CD4-positive, CD25-positive, alpha-beta regulatory T cell (primary cell): ENCODE measurements at places on chromosomes 5 and 9. TPM values are rescaled to one million over a fixed set of nuclear protein-coding genes. Genes with fewer than 3 reads are reported as not detected.

Gene RNF145
- 67.9 TPM for total RNA-seq

Gene EQTN
- not detected for total RNA-seq

Gene INSL4
- total RNA-seq, result not detected

Gene PCDHA10
- not detected for total RNA-seq

DNA sequence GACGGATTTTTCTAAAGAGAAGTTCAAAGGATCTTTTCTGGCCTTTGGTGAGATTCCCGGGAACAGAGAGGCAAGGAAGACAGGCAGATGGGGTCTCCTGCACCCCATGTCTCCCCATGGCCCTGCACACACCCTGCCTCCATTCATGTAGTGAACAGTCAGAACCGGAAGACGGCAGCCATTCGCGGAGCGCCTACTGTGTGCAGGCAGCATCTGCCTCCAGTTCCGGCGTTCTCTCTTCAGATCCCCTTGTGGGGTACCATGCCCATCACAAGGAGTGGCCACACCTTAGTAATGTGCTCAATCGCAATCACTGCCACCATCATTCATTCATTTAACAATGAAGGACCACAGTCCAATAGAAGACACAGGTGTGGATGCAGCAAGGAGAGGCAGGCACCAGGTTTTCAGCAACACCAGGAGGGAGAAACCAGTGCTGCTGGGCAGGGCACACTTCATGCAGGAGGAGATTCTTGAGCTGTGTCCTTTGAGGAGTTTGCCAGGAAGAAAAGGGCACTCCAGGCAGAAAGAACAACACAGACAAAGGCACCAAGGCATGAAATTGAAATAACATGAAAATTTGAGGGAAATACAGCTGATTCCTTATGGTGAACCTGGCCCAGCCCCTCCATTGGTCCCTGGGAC, 171.5 kb upstream of the PHYKPL start:
- DNase-seq, result no peak
- H3K4me3 ChIP-seq, result no peak overlapping the region
- H3K27me3 ChIP-seq, result no peaks in the 10 kb centered on the region
- H3K27ac ChIP-seq, result no peak overlapping the region
- no peaks in the 10 kb centered on the region for H3K36me3 ChIP-seq

DNA sequence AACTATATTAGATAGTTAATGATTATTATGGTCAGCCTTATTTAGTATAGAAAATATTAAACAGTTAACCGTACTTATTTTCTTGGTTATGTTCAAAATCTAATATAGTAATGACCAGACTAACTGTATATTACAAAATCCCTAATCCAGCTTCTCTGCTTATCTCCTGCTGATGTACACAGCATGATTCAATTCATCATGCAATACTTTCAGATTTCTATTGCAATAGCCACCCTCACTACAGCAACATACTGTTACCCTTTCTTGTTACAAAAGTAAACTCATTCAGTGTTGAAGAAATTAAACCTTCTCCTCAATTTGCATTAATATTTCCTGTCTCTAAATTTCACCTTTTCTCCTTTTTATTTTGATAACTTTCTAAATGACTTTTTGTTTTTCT, 1375.0 kb upstream of the NUDT12 start:
- no peak overlapping the region for H3K4me3 ChIP-seq
- DNase-seq, result no peak
- H3K27ac ChIP-seq, result no peak overlapping the region
- H3K36me3 ChIP-seq, result no peaks in the 10 kb centered on the region

GRCh38 chr9:133679466-133680061, 43.4 kb downstream of the DBH start:
- H3K27me3 ChIP-seq, result no peaks in the 10 kb centered on the region
- no peak overlapping the region for H3K4me3 ChIP-seq
- no peak for DNase-seq
- H3K36me3 ChIP-seq, result no peaks in the 10 kb centered on the region
- peak overlapping the region; percentile 14 for H3K27ac ChIP-seq

DNA sequence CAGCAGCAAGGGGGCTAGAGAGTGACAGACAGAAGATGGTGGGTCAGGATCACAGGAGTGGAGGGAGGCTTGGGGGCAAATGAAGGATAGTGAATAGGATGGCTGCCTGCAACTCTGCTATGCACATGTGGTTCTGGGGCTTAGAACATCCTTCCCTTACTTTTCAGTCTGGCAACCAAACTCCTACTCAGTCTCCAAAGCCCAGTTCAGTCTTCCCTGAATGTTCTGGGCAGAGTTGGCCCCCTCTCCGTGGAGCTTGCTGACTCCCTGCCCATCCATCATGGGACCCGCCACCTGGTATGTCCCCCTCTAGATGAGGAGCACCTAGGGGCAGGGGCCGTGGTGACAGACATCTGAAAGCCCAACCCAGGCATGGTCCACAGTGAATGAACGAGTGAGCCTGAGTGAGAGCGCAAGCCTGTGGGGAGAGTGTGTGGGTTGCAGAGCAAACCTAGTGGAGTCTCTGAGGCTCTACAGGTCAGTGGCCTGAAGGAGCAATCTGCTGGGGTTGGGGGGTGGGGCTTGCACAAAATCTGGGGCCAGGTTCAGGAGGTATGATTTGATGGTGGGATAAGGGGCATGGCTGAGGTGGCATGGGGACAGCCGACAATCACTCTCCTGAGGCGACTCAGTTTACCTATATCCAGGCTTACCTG, 180.6 kb downstream of the FGF18 start:
- H3K4me1 ChIP-seq, result no peaks in the 10 kb centered on the region
- no peaks in the 10 kb centered on the region for H3K27me3 ChIP-seq
- no peaks in the 10 kb centered on the region for H3K36me3 ChIP-seq
- no peak overlapping the region for H3K4me3 ChIP-seq
- no peak for DNase-seq

DNA sequence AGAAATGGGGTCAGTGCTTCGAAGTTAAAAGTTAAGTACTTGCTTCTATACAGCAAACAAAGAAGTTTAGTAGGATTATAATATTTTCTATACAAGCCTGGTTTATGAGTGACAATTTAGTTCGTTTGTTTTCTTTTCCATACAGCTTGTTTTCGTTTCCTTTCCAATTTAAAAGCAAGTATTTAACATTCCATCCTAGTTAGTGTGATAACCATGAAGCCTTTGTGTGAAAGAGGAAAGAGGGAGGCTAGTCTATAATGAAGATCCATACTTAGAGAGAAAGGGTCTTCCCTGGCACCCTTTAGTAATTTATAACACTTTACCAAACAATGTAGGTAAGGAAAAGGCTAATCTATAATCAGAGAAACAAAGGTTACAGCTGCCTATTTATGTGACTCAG, 51.0 kb downstream of the SLC1A1 start:
- H3K27ac ChIP-seq, result no peak overlapping the region
- H3K4me1 ChIP-seq, result no peaks in the 10 kb centered on the region
- no peaks in the 10 kb centered on the region for H3K36me3 ChIP-seq
- no peaks in the 10 kb centered on the region for H3K27me3 ChIP-seq
- no peak overlapping the region for H3K4me3 ChIP-seq

- no peak overlapping the region for H3K27ac ChIP-seq
- H3K4me3 ChIP-seq, result no peak overlapping the region
- no peaks in the 10 kb centered on the region for H3K27me3 ChIP-seq
- no peaks in the 10 kb centered on the region for H3K36me3 ChIP-seq
Observed at GRCh38 chr5:56026863-56027300, 32.1 kb upstream of the IL6ST start.

DNA sequence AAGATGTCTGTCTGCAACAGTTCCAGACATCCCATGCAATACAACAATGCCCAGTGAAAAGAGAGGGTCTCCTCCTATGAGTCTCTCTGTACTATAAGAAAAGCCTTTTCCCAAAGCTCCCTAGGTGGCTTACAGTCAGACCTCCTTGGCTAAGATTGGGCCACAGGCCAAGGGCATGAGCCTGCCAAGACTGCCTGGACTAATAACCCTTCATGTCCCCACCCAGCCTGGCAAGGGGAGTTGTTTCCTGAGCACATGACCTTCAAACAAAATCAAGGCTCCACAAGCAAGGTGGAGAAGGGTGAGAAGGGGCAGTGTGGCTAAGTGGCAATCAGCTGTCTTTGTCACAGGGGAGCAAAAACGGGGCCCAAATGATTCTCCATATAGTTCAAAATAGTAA, 75.6 kb upstream of the ZSWIM6 start:
- no peaks in the 10 kb centered on the region for H3K4me1 ChIP-seq
- H3K27me3 ChIP-seq, result peaks cover 2% of the 10 kb centered on the region
- no peak overlapping the region for H3K4me3 ChIP-seq
- no peak overlapping the region for H3K27ac ChIP-seq
- H3K36me3 ChIP-seq, result no peaks in the 10 kb centered on the region

DNA sequence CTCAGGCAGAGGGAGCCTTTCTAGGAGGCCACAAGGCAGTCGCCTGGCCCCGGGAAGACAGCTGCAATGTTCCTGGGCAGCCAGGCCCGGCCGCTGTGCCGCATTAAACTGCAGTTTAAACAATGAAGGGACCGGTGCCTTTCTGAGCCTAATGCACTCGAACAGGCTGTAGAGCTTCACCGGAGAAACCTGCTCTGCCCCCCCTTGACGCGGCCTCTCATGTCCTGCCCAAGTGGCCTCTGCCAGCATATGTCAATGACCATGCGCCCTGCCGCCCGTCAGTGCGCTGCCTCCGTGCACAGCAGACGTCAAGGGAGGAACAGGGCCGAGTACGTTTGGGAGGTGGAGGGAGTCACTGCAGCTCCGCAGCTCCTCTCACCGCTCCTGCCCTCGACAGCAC, 38.4 kb upstream of the BARHL1 start:
- H3K4me3 ChIP-seq, result no peak overlapping the region
- H3K36me3 ChIP-seq, result no peaks in the 10 kb centered on the region
- H3K27ac ChIP-seq, result no peak overlapping the region
- DNase-seq, result no peak
- H3K4me1 ChIP-seq, result no peaks in the 10 kb centered on the region

GRCh38 chr9:122091682-122092592, 1.2 kb downstream of the TTLL11 start:
- no peak for DNase-seq
- H3K36me3 ChIP-seq, result no peaks in the 10 kb centered on the region
- H3K4me3 ChIP-seq, result peak overlapping the region; percentile 58
- no peak overlapping the region for H3K27ac ChIP-seq

GRCh38 chr5:131379723-131380122, 115.9 kb downstream of the CDC42SE2 start:
- H3K27me3 ChIP-seq, result no peaks in the 10 kb centered on the region
- H3K4me1 ChIP-seq, result peaks cover 89% of the 10 kb centered on the region
- H3K27ac ChIP-seq, result peak overlapping the region; percentile 100
- no peaks in the 10 kb centered on the region for H3K36me3 ChIP-seq
- DNase-seq, result peak; percentile 88
- peak overlapping the region; percentile 75 for H3K4me3 ChIP-seq

DNA sequence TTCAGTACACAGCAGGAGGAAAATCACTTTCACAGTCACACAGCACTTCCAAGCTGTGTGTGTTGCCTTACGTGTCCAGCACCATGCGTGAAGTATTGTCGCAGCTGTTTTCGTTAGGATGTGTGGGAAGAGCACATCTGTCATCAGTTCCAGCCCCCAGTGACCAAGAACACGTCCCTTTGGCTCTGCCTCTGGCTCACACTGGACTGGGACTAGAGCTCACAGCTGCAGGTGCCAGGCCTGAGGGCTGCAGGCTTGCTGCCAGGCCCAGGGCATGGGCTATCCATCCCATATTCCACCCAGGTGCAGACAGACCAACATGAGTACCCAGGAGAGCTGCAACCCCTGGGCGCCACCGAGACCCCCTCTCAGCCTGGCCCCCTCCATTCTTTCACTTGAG, 60.5 kb upstream of the ANKRD33B start:
- no peaks in the 10 kb centered on the region for H3K4me1 ChIP-seq
- no peak overlapping the region for H3K4me3 ChIP-seq
- H3K36me3 ChIP-seq, result no peaks in the 10 kb centered on the region

DNA sequence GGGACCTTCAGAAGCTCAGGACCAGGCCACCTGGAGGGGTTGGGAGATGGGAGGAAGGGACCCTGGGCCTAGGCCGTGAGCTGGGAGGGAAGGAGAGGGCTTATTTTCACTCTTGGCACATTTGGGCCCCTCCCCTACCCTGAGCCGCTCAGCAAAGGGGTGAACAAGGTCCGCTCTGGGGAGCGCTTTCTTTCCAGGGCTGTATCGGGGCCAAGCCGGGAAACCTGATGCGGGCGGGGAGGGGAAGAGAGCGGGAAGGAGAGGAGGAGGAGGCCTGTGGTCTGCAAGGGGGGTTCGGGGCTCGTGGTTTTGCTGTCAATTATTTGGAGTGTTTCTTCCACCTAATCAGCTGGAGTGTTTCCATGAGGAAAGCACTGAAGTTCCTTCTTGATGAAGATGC, 62.7 kb upstream of the RXRA start:
- no peaks in the 10 kb centered on the region for H3K4me1 ChIP-seq
- H3K4me3 ChIP-seq, result no peak overlapping the region
- H3K27me3 ChIP-seq, result no peaks in the 10 kb centered on the region
- H3K36me3 ChIP-seq, result no peaks in the 10 kb centered on the region

DNA sequence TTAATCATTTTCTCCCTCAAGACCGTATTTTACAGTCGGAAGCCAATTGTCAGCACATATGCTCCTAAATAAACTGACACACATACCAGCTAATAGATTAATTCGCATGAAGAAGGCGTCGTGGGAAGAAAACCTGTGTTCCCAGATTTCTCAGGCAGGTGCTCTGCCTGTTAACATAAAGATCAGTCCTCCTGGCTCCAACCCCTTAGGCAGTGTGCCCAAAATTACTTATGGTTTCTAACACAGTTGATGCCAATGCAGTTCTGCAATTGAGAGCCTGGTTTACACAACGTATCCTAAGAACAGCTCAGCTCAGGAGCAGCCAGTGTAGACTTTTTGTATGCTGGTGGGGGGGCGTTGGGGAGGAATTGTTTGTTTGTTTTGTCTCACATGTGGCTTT, 208.3 kb downstream of the ENC1 start:
- H3K27me3 ChIP-seq, result peaks cover 4% of the 10 kb centered on the region
- no peak overlapping the region for H3K4me3 ChIP-seq
- no peaks in the 10 kb centered on the region for H3K4me1 ChIP-seq
